ENCODE measurements at places on chromosomes 1 and 21. TPM values are rescaled to one million over a fixed set of nuclear protein-coding genes. Genes with fewer than 3 reads are reported as not detected.

GRCh38 chr1:99745684-99746083, 20.8 kb downstream of the FRRS1 start:
- no peak for DNase-seq
- H3K4me3 ChIP-seq = no peak overlapping the region
- H3K4me1 ChIP-seq = no peaks in the 10 kb centered on the region
- peaks cover 14% of the 10 kb centered on the region for H3K36me3 ChIP-seq
- H3K27me3 ChIP-seq = no peaks in the 10 kb centered on the region

DNA sequence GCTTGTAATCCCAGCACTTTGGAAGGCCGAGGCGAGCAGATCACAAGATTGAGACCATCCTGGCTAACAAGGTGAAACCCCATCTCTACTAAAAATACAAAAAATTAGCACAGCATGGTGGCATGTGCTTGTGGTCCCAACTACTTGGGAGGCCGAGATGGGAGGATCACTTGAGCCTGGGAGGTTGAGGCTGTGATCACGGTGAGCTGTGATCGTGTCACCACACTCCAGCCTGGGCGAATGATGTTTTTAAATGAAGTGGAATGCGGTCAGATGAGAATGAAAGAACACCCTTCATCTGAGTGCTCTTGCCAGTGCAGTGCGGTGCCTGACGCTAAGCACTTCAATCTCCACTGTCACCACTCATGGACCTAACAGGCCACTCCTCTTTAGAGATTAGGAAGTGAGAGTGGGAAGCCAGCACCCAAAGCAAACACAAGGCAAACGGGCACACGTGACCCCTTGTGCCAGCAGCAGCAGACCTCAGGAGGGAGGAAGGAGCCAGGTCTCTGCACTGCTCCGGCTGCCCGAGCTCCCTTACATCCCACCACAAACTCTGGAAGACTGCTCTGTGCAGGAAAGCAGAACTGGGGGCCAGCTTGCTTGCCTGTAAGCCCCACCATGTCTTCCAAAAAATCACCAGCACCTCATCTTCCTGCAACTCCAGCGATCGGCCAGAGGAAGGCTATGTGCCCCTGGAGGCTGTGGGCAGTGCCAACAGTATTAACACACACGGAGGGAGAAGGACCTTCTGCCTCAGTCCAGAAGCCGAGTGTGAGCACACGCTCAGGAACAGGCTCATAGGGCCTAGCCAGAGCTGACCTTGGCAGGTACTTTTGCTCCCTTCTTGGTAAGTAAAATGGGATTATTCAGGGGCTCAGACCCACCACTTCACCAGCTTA, 9.7 kb downstream of the CTNNBIP1 start:
- peak; percentile 81 for DNase-seq
- peak overlapping the region; percentile 70 for H3K27ac ChIP-seq
- peak overlapping the region; percentile 49 for H3K4me3 ChIP-seq
- no peaks in the 10 kb centered on the region for H3K27me3 ChIP-seq

DNA sequence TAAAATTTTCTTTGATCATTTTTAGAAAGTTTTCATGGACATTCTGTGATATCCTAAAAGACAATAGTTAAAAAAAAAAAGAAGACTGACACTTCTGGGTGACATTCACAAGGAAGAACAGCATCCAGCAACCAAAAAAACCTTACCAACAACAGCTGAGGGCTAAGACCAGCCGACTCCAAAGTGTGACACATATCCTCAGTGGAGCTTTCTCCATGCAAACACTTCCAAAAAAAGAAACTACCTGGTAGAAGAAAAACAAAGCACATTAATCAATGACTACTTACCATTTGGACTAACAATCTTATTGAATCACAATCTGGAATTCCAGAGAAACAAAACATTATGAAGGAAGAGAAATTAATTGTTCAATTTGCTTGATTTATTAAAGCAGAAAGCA, 88.2 kb downstream of the IARS2 start:
- H3K36me3 ChIP-seq = peaks cover 11% of the 10 kb centered on the region
- H3K4me1 ChIP-seq = no peaks in the 10 kb centered on the region
- DNase-seq = no peak
- no peak overlapping the region for H3K27ac ChIP-seq

DNA sequence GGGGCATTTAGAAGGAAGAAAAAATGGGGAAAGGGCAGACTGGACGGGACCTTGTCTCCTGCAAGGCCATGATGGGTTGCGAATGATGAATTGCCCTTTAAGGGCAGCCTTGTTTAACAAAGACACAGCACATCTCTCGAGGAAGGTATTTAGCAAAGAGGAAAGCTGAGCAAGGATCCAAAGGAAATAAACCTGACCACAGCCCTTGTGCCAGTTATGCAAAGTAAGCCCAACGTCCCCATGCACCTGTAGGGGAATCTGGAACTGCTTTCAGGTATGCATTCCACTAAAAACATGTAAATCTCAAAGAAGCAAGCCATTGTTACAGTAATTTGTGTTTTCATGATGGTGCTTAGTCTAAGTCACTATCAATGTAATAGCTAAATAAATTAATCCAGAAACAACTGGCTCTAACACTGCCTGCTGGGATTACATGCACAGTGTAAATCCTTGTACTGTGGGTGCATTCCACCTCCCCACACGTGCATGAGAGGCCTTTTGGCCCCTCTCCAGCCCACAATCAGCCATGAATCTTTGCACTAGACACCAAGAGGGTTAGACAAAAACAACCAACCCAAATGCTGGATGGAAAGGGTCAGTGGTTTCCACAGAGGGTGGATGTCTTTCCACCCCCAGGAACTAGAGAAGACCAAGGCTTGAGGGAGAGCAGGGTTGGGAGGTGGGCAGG, 228.8 kb upstream of the KAZN start:
- H3K36me3 ChIP-seq = no peaks in the 10 kb centered on the region
- H3K27ac ChIP-seq = no peak overlapping the region
- no peaks in the 10 kb centered on the region for H3K27me3 ChIP-seq
- DNase-seq = no peak
- no peaks in the 10 kb centered on the region for H3K4me1 ChIP-seq
- no peak overlapping the region for H3K4me3 ChIP-seq

DNA sequence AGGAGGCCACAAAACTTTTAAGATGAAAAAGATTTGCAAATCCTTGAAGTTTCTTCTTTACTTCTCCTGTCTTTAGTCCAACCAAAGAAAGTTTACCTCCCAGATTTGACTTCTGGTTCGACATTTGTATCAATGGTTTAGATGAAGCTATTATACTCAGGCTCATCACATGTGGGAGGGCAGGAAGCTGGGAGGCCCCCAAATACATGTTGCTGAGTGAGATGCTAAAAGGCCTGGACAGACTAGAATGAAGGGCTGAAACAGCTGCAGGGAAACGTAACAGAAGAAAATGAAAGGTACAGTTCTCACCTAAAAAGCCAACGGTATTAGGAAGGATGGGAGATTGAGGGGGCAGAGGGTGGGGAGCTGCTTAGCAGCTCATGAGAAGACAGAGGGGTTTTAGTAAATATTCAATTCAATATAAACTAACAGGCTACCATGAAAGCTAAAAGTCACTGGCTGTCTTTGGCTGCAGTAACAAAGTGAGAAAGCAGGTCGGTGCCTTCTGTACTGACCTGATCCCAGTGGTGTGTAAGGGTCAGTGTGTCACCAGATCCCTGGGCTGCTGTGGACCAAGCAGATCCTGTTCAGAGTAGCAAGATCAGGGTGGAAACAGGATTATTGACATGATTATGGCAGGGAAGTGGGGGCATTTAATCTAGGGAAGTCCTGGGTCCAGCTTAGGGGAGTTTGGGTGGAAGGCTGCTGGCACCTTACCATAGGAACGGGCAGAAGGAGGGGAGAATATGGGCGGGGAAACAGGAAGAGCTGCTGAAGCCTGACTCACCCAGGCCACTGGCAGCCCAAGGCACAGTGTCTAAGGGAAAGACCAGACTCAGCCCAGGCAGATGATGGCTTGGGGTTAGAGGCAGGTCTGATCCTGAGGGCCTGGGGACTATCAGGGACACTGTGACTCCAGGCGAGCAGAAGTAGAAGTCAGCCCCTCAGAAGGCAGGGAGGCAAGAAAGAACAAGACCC, 60.4 kb downstream of the KCNN3 start:
- no peaks in the 10 kb centered on the region for H3K36me3 ChIP-seq
- no peak overlapping the region for H3K27ac ChIP-seq
- DNase-seq = no peak

GRCh38 chr1:1687846-1688245, 4.7 kb downstream of the SLC35E2B start:
- no peak for DNase-seq
- H3K27me3 ChIP-seq = no peaks in the 10 kb centered on the region
- peaks cover 6% of the 10 kb centered on the region for H3K4me1 ChIP-seq
- no peak overlapping the region for H3K4me3 ChIP-seq

DNA sequence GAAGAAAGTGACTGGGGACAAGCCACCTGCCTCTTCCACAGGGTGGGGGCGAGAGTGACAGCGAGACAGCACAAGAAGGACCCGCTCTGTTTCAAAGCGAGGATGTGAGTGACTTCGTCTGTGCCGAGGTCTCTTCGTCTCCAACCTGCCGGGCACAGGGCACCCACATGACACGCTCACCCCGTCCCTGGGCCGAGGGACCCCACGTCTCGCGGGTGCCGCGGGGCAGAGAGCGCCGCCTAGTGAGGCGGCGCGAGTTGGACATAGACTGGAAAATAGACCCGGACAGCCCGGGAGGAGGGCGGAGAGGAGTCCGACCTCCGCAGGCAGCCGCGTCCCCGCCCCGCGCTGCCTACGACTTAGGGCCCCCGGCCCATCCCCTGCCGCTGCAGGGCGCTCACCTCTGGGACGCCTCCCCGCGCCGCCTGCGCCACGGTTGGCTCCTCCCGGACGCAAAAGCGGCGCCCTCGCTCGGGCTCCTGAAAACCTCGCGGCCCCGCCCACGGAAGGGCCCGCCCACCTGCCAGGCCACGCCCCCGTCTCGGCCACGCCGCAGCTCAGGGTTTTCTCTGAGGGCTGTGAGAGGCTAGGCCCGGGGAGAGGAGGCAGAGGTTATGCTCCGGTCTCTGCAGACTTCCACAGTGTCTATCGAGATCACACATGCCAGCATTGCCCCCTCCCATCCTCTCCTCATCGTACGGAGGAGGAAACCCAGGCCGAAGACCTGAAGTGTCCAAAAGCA, at the start of gene TLR5:
TSS of gene TLR5 (minus strand) at position 454 of the 742 bp plus-strand sequence. CDS start 30,217 bp downstream, outside the sequence.
- H3K27me3 ChIP-seq = no peaks in the 10 kb centered on the region
- peak within 1 kb of the TSS; percentile 32 for H3K27ac ChIP-seq
- peaks cover 6% of the 10 kb centered on the region for H3K4me1 ChIP-seq
- no peaks in the 10 kb centered on the region for H3K36me3 ChIP-seq
- peak; percentile 89 for DNase-seq
- H3K4me3 ChIP-seq = peak within 1 kb of the TSS; percentile 46

- H3K4me3 ChIP-seq = no peak overlapping the region
- no peaks in the 10 kb centered on the region for H3K4me1 ChIP-seq
- no peak overlapping the region for H3K27ac ChIP-seq
- no peaks in the 10 kb centered on the region for H3K36me3 ChIP-seq
- DNase-seq = no peak
Observed at GRCh38 chr1:244006961-244007360, 44.1 kb upstream of the ZBTB18 start.

- H3K4me3 ChIP-seq = no peak overlapping the region
- no peak for DNase-seq
- H3K27ac ChIP-seq = no peak overlapping the region
- H3K27me3 ChIP-seq = no peaks in the 10 kb centered on the region
- H3K36me3 ChIP-seq = no peaks in the 10 kb centered on the region
Observed at GRCh38 chr21:31560479-31560878, 99.0 kb upstream of the SOD1 start.

GRCh38 chr1:200628223-200628881, 7.8 kb upstream of the KIF14 start:
- no peaks in the 10 kb centered on the region for H3K27me3 ChIP-seq
- no peak overlapping the region for H3K4me3 ChIP-seq
- H3K4me1 ChIP-seq = no peaks in the 10 kb centered on the region

- H3K4me3 ChIP-seq = no peak within 1 kb of the TSS
- H3K36me3 ChIP-seq = no peaks in the 10 kb centered on the region
- no peaks in the 10 kb centered on the region for H3K4me1 ChIP-seq
- H3K27me3 ChIP-seq = no peaks in the 10 kb centered on the region
- DNase-seq = no peak
Observed at GRCh38 chr1:145707183-145707867, at the start of gene PDZK1. Gene PDZK1, minus strand, starts transcription at chr1:145707368. Its CDS starts 19,347 bp downstream, at chr1:145688021.

DNA sequence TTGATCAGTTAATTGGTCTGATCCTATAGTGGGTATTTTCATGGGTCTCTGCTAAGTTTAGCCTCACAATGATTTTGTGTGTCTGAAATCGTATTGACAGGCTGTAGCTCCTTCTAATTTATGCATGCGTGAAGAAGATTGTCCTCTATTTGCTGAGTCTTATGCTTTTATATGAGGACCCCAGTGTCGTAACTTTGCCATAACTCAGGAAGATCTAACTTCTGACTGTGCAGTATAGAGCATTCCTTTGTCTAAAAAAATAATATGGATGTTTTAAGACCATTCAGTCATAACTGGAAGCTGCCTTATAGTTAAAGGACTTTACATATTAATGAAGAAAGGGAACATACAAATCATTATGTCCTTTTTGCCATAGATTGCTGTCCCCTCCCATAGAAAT, 73.3 kb downstream of the CAMTA1 start:
- no peak for DNase-seq
- H3K27me3 ChIP-seq = no peaks in the 10 kb centered on the region
- peak overlapping the region; percentile 53 for H3K27ac ChIP-seq
- no peak overlapping the region for H3K4me3 ChIP-seq

- H3K36me3 ChIP-seq = no peaks in the 10 kb centered on the region
- no peaks in the 10 kb centered on the region for H3K4me1 ChIP-seq
- H3K4me3 ChIP-seq = no peak overlapping the region
- DNase-seq = no peak
Observed at GRCh38 chr21:44255511-44255981, 6.2 kb downstream of the DNMT3L start.

The SUSD4 gene
- total RNA-seq = not detected

The BARHL2 gene
- not detected for total RNA-seq

The IKBKE gene
- total RNA-seq = 6.3 TPM

The THEM5 gene
- total RNA-seq = not detected

Data from ascending aorta (tissue), 2 donors.